HCEC 1CT (cell line): ENCODE measurements at places on chromosomes 4 and X.
A peak's percentile ranks its signal among the peaks of the same experiment; 100 is the strongest.

DNA sequence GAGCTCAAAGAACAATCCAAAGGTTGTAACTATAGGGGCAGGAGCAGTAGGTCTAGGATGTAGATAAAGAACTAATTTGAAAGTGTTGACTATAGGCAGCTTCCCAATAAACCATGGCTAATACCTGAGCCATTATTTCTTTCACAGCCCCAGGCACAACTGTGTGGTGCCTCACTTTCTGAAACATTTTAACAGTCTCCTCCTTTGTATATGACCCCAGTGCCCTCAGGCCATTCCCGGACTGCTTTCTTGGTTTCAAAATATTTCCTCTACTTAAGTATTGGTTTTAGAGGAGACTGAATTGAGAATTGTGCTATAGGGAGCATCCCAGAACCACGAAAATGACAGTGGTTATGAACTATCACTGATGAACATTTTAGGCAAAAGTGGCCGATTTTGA is 728.7 kb downstream of the IL1RAPL1 start:
- DNase-seq, result no peak

GRCh38 chrX:154987940-154988339 is 34.6 kb downstream of the F8 start:
- no peak for DNase-seq

DNA sequence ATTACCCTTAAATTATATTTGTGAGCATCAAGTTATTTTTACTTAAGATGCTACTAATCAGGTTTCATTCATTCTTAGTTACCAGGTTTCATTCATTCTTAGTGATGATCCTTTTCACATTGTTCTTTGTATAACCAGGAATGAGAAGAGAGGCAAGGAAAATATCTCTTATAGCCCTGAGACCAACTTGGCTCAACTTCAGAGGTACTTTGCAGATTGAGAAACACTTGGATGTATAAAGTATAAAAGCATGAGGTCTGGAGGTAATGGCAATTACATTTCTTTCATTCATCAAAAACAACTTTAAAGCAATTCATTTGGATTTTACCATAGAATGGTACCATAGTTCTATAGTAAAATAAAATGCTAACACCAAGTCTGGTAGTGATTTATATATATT is 231.0 kb downstream of the PRDM5 start:
- DNase-seq, result no peak

- no peak for DNase-seq
These were observed 951.8 kb upstream of the IGFBP7 start for GRCh38 chr4:58061967-58062366.

- DNase-seq, result no peak
These were observed 126.7 kb downstream of the EMCN start for GRCh38 chr4:100391086-100391485.

DNA sequence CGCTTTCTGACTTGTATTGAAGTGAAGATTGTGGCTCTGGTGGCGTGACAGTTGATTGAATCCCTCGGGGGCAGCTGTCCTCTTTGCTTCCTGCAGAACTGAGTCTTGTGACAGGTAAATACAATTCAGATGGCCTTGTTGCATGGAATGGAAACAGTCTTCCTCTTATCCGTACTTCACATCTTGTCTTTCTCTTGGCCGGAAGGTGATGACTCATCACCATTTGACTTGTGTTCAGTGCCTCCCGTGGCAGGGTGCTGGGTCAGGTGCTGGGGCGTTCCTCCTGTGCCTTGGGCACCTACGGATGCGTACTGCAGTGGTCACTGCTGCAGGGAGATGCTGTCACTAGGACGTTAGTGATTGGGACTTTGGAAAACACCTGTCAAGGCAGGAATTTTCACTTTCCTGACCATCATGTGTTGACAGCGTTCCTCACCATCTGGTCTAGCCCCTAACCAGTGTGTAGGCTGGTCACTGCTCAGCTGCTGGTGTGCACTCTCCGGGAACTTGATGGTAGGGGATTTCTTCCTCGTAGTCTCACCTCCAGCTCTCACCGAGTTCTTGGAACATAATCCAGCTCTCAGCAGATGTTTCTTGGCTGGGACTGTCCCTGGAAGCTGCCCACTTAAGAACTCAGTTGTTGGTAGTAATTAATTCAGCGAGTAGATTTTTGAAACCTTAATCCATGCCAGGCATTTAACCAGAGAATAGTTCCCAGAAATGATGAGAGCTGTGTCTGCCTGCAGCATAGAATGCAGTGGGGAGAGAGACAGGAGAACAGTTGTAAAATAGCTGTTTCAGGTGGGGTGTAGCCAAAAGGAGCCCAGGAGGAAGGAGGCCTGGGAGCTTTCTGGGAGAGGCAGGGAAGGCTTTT is 7.2 kb downstream of the TBC1D14 start:
- no peak for DNase-seq

DNA sequence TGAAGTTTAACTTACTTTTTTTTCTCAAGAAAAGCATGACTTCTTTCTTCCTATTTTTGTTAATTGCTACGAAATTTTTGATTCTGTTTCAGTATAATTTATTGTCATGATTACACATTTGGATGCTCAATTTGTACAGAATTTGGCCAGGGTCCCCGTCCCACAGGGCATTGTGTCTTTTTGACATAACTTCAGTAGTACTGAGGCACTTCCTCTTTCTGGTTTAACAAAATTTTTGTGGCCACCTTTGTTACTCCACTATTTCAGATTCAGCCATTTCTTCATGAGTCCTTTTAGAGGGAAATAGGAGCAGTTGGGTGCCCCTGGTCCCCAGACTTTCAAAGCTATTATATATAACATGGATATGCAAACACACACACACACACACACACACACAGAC is 1248.7 kb downstream of the PCDH7 start:
- no peak for DNase-seq

DNA sequence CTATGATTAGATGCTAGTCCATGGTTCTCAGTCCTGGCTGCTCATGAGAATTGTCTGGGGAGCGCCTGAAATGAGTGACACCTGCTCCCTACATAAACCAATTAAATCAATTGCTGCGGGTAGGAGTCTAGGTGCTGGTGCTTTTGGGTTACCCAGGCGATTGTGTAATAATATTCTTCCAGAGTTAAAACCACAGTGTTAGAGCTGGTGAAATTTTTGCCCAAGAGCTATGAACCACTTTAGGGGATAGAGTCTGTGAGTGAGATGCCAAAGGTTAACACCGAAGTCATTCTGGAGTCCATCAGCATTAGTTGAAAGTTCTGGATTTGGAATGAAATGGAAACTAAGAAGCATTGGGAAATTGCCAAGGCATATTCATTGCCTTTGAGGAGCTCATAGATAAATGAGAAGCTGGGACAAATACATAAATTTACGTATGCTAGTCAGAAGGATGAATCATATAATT is 15.3 kb downstream of the PDK3 start:
- DNase-seq, result no peak

GRCh38 chrX:104270916-104271512 is 16.3 kb upstream of the ESX1 start:
- DNase-seq, result peak; percentile 17

DNA sequence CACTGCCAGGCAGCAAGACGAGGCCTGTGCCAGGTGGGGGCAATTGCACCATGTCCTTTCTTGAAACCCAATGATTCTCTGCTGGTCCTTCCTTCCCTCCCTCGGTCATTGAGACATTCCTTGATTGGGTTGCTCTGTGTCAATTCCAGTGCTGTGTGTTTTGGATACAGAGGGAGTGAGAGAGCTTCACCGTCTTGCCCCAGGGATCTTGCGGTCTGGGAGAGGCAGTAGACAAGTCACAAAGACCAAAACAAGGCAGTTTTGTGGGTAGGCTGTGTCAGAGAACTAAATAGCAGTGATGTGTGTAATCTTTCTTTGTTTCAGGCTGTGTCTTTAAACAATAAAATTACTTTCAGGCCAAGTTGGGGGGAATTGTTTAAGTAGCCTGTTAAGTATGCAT is 38.8 kb upstream of the TADA2B start:
- DNase-seq, result no peak

- no peak for DNase-seq
These were observed 3.0 kb downstream of the SASH3 start for GRCh38 chrX:129782706-129783105.

- DNase-seq, result no peak
These were observed 223.6 kb downstream of the PALLD start for GRCh38 chr4:168720396-168720900.

GRCh38 chr4:39341075-39341725 is 25.0 kb downstream of the RFC1 start:
- no peak for DNase-seq

DNA sequence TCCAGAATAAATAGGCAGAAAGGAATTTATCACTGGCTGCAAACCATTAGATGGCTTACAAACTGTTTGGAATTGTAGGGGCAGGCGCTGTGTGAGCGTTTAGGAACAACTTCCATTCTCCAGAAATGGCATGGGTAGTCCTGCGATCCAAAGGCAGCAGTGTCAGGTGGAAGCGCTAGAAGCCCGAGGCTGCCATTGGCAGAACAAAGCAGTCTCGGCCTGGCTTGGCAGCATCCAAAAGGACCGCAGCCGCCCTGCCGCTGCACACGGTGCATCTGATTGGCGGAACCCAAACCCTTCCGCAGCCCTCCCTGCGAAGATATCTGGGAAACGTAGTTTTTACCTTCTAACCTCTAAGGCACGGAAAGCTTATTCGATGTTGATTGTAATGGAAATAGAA is 23.6 kb upstream of the YTHDC1 start:
- no peak for DNase-seq

- DNase-seq, result no peak
These were observed 74.8 kb downstream of the POLA1 start for GRCh38 chrX:24768556-24768955.

DNA sequence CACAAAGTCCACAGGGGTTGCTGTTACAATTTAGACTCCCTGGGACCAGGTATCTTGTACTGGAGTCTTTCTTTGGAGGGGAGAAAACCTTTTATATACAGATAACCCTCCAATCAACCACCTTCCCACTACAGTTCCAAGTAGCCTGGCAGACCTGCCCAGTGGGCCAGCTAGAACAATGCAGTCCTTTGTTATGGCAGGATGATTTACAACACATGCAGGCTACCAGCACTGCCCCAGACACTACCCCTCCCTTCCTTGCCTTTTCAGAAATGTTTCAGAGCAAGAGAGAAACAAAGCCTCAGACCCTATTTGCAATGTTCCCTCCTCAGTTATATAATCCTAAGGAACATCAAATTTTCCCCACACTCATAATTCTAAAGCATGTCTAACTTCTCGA is 11.1 kb downstream of the RASL11B start:
- DNase-seq, result no peak

- peak; percentile 15 for DNase-seq
These were observed 158.3 kb downstream of the CPE start for GRCh38 chr4:165537028-165537648.

DNA sequence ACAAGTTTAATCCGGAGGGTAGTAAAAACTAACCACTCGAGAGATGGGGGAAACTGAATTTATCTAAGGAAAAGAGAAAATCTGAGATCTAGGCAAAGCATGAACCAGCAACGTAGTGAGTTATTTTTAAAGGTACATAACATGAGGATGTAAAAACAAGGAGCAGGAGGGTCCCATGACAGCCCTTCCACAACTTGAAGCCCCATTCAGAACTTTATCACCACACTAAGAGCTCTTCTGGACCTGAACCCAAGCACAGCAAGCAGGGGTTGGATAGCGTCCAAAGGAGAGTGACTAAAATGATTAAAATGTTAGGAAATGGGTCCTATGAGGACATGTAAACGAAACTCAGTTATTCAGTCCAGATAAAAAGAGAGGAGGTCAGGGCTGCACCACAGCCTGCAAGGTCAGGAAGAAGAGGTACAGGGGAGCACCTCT is 16.2 kb downstream of the SH3RF1 start:
- DNase-seq, result peak; percentile 81

- no peak for DNase-seq
These were observed 102.2 kb downstream of the PTCHD1 start for GRCh38 chrX:23436875-23437274.

DNA sequence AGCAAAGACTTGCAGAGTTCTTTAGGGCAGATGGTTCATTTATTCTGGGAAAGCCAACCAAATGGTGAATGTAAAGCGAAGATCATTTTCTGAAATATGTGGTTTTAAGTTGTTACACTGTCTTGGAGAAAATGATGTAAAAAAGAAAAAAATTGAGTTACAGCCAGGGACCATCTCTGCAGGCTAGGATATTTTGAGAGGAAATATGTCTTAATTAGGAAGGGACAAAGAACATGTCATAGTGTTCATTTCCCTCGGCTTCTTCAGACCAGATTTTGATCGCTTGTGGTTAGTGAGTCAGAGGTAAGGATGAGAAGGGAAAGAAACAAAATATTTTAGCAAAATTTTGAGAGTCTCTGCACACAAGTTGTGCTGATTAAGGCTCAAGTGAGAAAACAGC is 59.0 kb upstream of the C1QTNF7 start:
- DNase-seq, result peak; percentile 74

GRCh38 chr4:163107754-163108153 is 58.9 kb downstream of the NAF1 start:
- no peak for DNase-seq

GRCh38 chrX:13520936-13521335 is 48.5 kb upstream of the EGFL6 start:
- DNase-seq, result no peak

- DNase-seq, result peak; percentile 1
These were observed 753.7 kb upstream of the AMOT start for GRCh38 chrX:113594123-113594841.

GRCh38 chr4:113997206-113997605 is 17.8 kb upstream of the ARSJ start:
- DNase-seq, result peak; percentile 4

DNA sequence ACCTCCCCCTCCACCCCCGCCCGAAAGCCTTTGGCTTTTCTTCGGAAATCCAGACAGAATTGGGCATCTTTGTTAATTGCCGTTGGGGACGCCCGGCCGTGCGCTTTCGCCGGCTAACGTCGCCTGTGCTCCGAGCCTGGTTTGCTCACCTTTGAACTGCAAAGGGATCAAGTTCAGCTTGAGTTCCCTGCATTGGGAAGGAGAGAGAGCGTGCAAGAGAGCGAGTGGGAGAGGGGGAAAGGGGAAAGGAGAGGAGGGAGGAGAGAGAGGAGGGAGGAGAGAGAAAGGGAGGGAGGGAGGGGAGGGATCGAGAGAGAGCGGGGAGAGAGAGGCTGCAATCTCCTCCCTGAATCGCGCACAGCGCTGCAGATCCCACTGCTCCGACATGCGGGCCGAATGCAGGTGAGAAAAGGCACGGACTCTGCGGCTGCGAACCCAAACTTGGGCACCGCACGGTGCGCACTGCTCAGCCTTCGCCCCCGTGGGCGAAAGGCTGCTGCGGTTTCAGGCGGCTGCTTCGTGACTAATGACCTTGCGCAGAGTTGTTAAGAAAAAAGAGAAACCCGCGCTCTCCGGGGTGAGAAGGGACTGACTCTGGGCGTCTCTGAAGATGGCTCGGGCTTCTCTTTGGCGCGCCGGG is at the start of gene PCDH7:
TSS of gene PCDH7 (plus strand) at position 349 of the 640 bp plus-strand sequence. CDS start 1,054 bp downstream, outside the sequence.
- DNase-seq, result peak; percentile 61

- no peak for DNase-seq
These were observed 69.8 kb downstream of the HAUS3 start for GRCh38 chr4:2172161-2172560.

- DNase-seq, result no peak
These were observed 6.6 kb downstream of the HELQ start for GRCh38 chr4:83449009-83449408.

- no peak for DNase-seq
These were observed 32.9 kb upstream of the RAB40A start for GRCh38 chrX:103552236-103552635.

- DNase-seq, result no peak
These were observed 26.0 kb upstream of the NSUN7 start for GRCh38 chr4:40723728-40724127.

- DNase-seq, result no peak
These were observed 16.6 kb upstream of the HSFX2 start for GRCh38 chrX:149611623-149612175.
